Cortex of kidney (tissue), 1 donor: ENCODE measurements at places on chromosomes 1 and 21.

DNA sequence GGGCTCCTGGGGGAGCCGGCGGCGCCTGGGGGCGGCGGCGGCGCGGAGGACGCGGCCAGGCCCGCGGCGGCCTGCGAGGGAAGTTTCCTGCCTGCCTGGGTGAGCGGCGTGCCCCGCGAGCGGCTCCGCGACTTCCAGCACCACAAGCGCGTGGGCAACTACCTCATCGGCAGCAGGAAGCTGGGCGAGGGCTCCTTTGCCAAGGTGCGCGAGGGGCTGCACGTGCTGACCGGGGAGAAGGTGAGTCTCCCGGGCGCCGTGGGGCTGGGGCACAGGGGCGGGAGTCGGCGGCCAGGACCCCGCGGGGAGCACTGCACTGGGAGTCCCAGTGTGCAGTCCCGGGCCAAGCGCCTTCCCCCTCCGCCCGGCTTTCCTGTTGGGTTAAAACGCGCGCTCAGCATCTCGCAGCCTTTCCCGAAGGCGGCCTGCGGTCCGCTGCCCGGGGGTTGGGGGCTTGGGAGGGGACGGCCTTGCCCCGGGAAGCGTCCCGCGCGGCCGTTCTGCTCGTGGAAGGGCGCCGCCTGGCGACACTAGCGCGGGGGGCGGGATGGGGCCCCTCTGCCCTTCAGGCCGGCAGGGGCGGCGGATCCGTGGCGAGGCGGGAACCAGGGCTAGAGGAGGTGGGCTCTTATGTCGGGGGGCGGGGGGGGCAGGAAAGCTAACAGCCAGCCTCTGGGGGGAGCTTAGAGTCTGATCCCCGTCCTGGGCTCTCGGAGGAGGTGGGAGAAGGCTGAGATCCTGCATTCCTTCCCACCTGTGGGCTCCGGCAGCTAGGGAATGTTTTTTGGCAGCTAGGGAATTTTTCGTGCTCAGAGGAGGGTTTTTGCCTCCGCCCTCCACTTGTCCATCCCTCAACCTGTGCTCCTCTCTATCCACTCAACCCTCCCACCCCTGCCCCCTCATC, 1.1 kb downstream of the HUNK start:
- no peak for DNase-seq

DNA sequence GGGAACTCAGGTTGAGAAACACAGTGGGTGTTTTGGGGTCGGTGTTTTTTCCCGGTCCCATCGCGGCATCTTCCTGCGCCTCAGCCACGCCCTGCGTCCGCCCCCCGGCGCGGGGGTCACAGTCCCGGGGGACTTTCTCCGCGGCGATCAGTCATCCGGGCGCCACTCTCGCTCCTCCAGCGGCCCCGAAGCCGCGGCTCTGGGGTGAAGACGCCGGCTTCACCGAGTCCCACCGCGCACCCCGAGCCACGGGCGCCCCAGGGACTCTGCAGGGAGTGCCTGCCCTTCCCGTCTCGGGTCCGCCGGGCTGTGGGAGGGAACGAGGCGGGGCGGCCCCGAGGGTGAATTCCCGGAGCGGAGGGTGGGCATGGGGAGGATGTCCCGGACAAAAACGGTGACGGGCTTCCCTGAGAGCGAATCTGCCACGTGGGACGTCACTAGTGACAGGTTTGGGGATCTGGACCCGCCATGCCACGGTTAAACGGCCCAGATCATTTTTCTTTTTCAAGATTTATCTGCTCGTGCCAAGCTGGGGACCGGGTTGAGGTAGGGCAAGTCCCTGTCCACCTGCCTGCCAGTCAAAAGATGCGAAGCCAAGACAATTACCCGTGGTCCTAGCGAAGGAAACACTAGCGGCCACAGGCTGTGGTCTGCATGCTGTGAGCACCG, 717 bp upstream of the BATF3 start:
- DNase-seq, result no peak

DNA sequence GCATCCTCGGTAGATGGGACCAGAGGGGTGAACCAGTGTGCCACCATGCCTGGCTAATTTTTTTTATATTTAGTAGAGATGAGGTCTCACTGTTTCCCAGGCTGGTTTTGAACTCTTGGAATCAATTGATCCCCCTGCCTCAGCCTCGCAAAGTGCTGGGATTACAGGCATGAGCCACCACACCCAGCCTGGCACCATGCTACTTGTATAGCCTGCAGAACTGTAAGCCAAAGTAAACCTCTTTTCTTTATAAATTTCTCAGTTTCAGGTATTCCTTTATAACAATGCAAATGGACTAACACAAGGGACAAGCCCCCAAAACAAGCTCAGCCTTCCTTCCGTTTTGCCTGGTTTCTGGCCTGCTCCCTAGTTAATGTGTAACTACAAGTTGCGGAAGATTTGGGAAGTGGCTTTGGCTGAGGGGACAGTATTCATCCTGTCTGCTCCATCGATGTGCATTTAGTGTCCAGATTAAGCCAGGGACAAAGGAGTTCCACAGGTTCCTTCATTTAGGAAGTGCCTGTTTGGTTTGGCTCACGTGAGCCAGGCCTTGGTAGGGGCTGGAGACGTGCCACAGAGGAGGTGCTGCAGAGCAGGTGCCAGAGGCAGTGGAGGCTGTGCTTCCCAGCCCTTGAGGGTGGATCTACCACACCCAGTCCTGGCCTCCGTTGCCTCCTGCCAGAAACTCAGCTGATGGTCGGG, 4.4 kb downstream of the AVPR1B start:
- no peak for DNase-seq

DNA sequence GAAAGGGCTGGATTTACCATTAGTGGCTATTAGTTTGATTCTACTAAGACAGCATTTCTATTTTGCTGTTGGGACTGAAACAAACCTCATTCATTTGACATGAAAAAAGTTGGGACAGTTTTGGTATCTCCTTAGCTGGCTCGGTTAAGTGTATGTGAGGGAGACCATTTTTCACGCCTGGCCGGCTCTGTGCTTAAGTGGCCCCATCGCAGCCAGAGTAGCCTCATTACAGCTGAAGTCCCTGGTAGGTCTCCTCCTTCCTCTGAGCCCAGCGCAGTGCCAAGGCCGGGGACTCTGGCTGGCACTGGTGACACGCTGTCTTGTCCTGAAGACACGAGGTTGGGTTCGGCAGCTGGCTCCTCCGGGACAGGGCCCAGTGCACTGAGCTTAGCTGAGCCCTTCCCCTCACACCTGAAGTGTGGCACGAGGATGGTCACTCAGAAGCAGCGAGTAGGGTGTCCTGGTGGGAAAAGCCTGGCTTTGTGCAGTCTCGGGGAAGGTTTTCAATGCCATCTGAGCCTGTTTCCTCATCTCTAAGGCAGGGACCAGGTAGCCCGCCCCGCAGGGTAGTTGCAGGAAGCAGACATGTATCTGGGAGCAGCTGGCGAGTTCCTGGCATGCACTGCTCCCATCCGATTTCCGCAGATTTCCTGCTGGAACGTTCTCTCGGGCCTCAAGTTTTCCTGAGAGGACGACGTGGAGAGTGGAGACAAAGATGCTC, 196.5 kb downstream of the DYRK1A start:
- DNase-seq, result no peak

DNA sequence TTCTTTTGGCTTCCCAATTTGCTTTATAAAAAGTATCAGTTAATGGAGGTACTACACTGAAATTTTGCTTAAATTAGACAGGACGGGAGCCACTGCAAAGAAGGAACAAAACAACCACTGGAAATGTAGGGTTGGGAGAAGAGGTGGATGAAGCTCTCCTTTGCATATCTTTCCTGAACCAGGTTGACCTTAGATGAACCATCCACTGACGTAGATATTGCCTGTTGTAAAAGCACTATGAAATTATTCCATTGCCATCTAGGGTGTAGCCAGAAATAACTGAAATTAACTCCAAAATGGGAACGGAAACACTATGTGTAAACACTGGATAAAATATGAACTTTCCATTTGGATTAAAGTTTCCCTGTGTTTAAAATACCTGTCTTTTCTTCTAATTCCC, 1.2 kb upstream of the ABL2 start:
- no peak for DNase-seq

DNA sequence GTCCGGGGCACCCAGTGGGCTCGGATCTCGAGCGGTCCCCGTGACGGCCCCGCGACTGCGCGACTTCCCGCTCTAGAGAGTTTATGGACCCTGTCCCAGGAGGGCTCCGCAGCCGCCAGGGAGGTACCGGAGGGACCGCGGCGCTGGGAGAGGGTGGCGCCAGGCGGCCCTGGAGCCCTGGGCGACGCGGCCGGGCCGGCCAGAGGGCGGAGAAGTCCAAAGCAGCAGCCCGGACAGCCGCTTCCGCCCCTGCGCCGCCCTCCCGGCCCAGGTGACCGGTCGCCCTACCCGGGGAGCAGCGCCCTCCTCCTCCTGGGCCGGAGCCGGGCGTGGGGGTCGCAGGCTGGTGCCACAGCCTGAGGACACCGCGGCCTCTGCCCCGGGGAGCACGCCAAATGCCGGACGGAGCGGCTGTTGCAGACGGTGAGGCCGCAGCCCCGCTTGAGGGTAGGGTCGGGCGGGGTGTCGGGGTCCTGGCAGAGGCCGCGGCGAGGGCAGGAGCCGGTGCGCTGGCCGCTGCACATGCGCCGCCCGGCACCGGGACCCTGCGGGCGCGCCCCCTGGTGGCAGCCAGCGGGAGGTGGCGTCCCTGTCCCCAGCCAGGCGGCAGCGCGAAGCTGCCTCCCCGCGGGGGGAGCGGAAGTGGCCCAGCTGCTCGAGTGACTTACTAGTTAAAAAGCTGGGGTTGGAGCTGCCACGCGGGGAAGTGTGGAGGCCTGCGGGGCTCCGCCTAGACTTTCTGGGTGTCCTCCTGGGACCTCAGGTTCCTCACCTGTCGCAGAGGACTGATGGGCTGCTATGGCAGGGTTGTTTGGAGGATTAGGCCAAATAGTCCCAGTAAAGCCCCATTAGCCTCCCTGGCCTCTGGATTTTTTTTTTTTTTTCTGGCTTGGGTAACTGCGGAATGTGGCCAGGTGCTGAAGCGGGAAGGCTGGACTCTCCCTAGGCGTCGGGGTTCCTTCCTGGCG, 20.9 kb upstream of the ZNF678 start:
- DNase-seq, result peak; percentile 84
